ENCODE measurements at places on chromosomes 2 and 18.

DNA sequence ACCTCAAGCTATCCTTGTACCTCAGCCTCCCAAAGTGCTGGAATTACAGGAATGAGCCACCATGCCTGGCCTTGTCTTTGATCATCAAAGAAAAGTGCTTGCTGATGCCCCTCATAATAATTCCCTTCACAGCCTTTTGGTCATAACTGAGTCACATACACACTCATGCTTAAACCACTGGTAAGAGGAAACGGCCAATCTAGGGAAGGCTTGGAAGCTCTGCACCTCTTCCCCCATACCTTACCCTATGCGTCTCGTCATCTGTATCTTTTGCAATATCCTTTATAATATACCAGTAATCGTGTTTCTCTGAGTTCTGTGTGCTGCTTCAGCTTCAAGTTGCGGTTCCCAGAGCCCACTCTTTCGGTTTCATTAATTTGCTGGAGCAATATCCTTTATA is 4.8 kb upstream of the RNF138 start:
- no peak for DNase-seq

DNA sequence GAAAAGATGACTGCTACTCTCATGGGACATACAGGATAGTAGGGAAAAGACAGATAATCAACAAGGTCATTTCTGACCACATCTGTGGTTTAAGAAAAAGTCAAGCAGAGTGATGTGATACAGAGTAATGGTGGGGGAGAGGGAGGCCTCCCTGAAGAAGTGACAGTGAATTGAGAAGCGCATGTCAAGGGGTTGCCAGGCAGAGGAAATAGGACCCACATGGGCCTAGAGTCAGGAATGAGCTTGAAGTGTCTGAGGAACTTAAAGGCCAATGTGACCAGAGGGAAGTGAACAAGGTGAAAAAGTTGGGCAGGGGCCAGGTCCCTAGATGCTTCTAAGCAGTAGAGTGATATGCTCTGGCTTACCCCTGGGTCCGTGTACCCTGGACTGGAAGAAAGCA is 113.5 kb upstream of the PPP1CB start:
- no peak for DNase-seq

- DNase-seq: no peak
Measured at GRCh38 chr2:203871371-203871983, 3.9 kb downstream of the CTLA4 start.

DNA sequence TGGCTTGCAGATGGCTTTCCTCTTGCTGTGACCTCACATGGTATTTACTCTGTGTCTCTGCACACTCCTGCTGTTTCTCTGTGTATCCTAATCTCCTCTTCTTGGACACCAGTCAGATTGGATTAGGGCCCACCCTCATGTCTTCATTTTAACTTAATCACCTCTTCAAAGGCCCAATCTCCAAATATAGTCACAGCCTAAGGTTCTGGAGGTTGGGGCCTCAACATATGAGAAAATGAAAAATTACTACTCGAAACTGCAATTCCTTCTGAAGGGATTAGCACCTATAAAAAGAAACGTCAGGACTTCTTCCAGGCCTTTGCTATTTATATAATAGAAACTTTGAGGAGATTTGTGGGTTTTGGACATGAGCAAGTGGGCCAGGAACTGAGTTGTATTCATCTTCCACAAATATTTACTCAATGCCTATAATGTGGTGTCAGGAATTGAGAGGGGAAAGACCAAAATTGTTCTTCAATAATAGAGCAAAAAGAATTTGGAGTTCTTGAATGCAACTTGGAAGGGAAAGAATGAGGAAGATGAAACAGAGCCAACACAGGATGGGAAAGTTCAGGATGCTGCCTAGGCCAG is 270.0 kb upstream of the FN1 start:
- DNase-seq: no peak

DNA sequence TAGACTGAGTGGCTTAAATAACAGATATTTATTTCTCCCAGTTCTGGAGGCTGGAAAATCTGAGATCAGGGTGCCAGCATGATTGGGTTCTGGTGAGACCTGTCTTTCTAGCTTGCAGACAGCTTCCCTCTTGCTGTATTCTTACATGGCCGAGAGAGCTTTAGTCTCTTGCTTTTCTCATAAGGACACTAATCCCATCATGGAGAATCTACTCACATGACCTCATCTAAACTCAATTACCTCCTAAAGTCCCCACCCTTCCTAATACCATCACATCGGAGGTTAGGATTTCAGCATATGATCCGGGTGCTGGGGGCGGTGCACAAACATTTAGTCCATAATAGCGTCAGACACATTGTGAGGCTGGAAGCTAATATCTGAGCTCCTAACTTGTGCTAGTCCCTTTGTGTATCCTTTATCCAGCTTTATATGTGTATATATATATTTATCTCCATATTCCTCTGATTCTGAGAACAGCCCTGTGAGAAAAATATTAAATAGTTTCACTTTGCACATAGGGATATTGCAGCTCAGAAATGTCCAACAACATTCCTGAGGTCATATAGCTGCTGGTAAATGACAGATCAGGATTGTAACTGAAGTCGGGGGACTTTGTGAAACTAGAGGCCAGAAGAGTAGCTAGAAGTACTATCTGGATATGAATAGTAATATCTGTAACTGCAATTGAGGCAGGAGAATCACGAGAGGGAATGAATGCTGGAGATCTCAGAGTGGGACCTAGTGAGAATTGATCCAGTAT is 28.9 kb downstream of the MARCHF4 start:
- no peak for DNase-seq

GRCh38 chr2:47344890-47345589 is 57.9 kb upstream of the MSH2 start:
- DNase-seq: peak; percentile 96

DNA sequence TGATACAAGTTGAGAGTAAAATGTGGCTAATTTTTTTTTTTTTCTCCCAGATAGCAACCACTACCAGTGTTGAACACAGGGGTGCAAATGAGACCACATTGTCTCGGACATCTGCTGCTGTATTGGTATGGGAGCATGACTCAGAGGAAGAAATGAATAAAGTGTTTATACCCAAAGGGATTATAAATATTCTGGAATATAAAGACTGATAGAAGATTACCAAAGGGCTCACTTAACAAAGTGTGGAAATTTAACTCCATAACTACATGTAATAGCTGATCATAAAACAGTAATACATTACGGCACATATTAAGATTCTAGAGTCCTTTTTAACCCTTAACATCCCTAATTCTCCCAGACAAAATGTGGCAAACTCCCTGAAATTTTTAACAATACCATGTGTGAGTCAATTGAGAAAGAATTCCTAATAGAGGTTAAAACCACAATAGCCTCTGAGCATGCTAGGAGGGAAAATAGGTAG is 1023.0 kb upstream of the ACVR2A start:
- DNase-seq: no peak

DNA sequence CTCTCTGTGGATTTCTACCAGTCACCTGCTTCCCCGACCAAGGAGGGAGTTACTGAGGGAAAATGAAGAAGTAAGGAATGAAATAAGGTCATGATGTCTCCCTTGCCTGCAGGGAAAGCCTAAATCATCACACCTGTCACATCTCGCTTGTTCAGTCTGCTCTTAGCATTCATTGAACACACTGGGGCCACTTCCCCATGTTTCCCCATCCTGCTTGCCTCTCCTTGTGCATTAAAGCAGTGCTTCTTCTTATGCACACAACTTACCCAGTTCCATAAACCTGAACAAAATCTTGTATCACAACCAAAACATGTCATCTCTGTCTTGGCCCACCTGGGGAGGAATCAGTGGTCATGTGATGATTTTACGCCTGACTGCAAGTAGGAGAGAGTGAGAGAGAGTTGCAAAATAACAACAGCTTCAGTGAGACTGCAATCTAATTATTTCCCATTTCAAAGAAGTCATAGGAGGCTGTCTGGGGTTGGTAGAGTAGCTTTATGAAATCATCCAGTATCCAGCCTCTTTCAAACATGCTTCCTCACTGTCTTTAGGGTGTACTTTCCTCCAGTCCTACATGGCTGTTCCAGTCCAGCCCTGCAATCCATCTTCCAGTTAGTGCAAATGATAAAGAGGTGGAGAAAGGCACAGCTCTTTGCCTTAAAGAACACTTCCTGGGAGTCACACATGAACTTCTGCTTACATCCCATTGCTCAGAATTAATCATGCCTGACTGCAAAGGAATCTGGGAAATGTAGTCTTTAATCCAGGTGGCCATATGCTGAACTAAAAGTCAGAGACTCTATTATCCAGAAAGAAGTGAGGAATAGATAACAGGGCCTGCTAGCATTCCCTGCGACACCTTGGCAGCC is 220.1 kb downstream of the HAUS1 start:
- no peak for DNase-seq

DNA sequence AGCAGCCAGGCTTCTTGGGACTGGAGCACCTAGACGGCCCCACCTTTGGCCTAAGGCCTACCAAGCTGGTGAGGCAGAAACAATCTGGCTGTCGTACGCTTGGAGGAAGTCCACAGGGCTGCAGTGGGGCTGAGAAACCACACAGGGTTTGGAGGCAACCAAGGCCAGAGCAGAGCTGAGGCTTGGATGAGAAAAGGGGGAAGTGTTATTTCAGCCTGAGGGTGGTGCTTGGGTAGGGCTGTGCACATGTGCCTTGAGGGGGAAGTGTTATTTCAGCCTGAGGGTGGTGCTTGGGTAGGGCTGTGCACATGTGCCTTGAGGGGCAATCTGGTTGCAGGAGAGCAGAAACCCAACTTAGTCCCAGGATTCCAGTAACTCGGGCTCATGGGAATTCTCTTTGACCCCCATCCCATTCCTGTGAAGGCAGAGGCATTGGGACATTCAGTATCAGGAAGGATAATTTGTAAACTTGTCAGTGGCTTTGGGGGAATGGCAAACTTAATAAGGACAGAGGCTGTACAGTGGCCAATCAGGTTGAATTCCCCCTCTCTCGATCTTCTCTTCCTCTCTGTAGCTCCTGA is 971 bp upstream of the FBXO41 start:
- no peak for DNase-seq

GRCh38 chr2:68719912-68720311 is 14.7 kb upstream of the ARHGAP25 start:
- DNase-seq: no peak

GRCh38 chr2:30235008-30235655 is 3.8 kb downstream of the LBH start:
- DNase-seq: no peak

GRCh38 chr18:23855721-23856120 is 158.8 kb upstream of the TTC39C start:
- DNase-seq: no peak

DNA sequence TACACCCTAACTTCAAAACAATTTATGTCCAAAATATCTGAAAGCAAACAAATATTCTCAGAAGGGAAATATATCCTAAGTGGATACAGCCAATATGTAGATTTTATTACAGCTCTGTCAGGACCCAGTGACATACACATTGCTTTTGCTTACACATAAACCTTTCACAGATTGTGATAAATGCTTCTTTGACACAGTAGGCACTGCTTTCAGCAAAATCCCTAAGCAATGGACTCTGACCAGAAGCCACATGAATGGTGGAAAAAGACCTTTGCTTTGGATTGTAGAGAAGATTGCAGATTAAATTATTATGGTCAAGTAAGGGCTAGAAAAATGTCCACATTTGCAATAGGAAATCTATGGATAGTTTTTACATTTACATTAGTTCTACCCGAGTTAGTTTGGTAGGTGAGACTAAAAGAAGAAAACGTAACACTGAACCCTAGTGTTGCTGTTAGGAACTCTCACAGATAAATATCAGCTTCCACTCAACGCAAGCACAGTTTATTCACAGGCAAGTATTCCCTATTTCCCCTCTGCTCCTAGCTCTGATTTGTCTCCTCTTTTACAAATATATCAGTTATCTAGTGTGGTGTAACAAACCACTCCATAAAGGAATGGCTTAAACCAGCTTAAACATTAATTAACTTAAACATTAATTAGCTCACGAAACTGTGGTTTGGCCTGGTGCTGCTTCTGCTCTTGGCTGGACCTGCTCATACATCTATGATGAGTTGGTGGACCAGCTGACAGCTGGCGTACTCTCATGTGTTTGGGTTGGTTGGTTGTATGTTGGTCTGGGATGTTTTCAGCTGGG is 23.6 kb upstream of the SERPINE2 start:
- no peak for DNase-seq

DNA sequence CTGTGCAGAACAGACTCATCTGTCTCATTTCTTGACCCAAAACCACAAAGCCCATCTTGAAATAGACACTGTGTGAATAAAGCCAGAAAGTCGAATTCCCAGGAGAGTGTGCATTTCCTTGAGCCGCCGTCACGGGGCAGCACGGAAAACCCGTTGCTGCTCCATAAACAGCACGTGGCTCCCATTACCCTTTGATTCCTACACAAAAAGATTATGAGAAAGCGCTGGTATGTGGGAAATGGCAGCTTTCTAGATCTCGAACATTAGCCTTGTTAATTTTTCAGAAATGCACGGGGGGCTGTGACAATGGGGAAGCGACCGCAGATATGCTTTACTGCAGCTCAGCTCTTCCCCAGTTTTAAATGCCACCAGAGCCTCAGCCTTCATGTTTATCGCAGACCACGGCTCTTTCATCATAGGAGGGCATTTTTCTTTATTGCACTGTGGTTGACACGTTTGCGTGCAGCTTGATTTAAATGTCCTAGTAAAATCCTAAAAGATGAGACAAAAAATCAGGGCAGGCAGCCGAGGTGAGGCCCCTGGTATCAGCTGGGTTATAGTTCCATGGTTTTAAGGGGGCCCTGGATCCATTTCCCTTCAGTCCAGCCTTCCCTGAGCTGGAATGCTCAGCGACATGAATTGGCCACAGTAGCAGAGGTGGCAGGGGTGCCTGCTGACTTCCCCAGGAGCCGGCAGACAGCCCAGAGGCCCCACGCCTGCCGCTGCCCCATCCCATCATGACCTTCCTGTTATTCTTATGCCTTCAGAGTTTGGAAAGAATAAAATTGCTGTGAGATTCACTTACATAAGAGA is 249.3 kb downstream of the NDUFA10 start:
- no peak for DNase-seq

DNA sequence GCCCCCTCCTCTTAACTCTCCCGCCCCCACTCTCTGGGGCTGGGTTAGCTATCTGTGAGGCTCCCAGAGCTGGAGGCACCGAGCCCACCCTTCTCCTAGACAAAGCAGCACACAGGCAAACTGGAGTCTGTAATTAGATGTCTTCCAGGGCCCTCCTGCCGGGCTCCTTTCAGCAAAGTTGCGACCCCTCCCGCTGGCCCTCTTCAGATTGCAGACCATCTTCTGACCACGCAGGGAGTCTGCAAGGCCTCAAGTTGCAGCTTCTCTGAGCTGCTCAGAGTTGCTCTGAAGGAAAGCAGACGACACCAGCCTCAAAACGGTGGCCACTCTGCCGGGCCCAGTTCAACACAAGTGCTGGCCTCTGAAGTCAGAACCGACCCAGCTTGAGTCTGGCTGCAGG is 228.4 kb upstream of the COPS8 start:
- DNase-seq: no peak

DNA sequence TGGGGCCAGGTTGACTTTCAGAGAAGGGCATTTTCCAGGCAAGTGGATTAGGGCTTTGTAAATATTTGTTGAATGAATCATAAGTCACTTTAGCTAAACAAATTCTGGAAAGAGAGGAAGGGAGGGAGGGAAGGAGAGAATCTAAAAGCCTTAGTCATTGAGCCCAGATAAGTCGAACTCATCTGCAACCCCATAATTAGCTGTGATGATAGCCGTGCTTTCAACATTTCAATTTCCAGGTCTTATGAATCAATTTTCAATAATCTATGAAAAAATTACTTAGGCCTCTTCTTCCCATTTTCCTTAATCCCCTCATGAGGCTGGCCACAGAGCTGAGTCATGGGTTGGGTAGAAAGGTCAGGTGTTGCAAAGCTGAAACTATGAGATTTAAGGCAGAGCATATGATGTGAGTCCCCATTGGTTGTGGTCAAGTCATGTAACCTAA is 111.9 kb upstream of the MAPRE2 start:
- no peak for DNase-seq
